ENCODE measurements at places on chromosomes 1 and 21. TPM values are rescaled to one million over a fixed set of nuclear protein-coding genes. Genes with fewer than 3 reads are reported as not detected.
A peak's percentile ranks its signal among the peaks of the same experiment; 100 is the strongest.

The ATP13A2 gene
- total RNA-seq, result 10.9 TPM

DNA sequence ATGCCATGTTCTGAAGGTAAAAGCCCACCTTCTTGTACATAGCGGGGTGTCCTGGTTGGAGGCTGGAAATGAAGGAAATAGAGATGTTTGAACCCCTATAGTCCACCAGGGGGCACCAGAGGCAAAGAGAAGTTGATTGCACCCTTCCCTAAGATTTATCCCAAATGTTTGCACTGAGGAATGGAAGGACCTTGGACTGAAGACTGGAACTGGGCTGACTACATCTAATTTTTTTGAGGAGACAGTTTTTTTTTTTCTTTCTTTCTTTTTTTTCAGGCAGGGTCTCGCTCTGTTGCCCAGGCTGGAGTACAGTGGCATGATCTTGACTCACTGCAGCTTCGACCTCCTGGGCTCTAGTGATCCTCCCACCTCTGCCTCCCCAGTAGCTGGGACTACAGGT is 55.3 kb upstream of the EIF4G3 start:
- DNase-seq, result peak; percentile 41

The ROR1 gene
- 10.8 TPM for total RNA-seq

The KCNK2 gene
- total RNA-seq, result 6.4 TPM

The OPTC gene
- not detected for total RNA-seq

DNA sequence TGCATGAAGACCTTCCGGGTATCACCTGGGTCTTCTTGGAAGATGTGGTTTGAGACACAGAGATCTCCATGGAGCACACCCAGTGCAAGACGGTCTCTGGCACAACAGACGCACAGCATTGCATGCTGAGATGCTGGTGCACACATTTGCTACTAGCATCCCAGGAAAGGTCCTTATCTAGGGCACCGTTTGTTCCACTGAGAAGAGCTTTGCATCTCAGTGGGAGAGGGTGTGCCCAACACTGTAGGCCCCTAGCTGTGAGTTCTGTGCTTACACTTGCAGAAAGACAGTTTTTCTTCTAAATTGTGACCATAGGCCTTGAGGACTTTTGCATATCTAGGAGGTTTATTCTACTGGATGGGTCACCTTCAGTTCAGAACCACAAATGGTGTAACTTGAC is 554.1 kb downstream of the MATN1 start:
- DNase-seq, result no peak

- DNase-seq, result no peak
These were observed 15.4 kb upstream of the FRRS1 start for GRCh38 chr1:99781798-99782197.

GRCh38 chr1:81681601-81682266 is 119.0 kb upstream of the ADGRL2 start:
- DNase-seq, result peak; percentile 73

DNA sequence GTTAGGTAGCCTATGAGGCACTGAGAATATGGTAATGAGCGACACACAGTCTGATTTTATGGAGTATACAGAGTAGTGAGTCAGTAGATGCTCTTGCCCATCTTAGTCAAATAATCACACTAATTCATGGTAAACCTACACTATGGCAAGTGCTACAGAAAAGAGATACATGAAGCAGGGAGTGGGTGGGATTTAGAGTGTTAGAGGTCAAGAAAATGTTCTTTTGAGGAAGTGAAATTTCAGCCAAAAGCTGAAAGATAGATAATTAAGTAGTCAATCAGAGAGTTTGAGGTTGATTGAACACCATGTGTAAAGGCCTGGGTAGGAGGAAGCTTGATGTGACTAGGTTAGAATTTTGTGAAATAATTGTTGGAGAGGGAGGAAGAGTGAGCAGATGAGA is 14.7 kb downstream of the MDM4 start:
- DNase-seq, result no peak

GRCh38 chr1:161158316-161159010 is 837 bp upstream of the USP21 start:
- no peak for DNase-seq

The OMA1 gene
- 47.1 TPM for total RNA-seq

DNA sequence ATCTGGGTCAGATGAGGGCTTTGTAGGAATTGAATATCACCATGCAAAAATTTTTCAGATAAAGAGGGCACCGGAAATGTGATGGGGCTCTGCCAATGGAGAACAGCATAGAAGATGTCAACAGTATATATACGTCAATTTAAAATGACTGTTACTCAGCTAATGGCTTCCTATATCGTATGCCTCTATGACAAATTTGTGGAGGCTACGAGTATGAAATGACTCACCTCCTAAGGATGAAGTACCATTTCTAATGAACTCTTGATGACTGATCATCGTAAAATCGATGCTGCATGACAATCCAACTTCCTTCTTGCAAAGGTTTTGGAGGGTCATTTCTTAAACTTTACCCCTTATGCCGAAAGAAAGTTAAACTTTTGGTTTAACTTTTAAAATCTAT is 450.3 kb upstream of the ZP4 start:
- peak; percentile 70 for DNase-seq

DNA sequence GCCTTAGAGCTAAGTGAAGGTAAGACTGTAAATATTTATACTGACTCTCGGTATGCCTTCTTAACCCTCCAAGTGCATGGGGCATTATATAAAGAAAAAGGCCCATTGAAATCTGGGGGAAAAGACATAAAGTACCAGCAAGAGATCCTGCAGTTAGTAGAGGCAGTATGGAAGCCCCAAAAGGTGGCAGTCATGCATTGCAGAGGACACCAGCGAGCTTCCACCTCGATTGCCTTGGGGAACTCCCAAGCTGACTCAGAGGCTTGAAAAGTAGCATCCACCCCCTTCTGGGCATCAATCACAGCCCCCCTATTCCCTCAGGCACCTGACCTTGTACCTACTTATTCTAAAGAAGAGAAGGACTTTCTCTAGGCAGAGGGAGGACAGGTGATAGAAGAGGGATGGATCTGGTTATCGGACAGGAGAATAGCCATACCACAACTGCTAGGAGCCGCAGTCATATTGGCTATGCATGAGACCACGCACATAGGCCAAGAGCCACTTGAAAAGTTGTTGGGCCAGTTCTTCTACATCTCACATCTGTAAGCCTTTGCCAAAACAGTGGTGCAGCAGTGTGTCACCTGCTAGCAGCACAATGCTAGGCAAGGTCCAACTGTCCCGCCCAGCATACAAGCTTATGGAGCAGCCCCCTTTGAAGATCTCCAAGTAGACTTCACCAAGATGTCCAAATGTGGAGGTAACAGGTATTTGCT is 19.4 kb downstream of the PLA2G2F start:
- no peak for DNase-seq

The C1orf87 gene
- under 0.01 TPM for total RNA-seq

DNA sequence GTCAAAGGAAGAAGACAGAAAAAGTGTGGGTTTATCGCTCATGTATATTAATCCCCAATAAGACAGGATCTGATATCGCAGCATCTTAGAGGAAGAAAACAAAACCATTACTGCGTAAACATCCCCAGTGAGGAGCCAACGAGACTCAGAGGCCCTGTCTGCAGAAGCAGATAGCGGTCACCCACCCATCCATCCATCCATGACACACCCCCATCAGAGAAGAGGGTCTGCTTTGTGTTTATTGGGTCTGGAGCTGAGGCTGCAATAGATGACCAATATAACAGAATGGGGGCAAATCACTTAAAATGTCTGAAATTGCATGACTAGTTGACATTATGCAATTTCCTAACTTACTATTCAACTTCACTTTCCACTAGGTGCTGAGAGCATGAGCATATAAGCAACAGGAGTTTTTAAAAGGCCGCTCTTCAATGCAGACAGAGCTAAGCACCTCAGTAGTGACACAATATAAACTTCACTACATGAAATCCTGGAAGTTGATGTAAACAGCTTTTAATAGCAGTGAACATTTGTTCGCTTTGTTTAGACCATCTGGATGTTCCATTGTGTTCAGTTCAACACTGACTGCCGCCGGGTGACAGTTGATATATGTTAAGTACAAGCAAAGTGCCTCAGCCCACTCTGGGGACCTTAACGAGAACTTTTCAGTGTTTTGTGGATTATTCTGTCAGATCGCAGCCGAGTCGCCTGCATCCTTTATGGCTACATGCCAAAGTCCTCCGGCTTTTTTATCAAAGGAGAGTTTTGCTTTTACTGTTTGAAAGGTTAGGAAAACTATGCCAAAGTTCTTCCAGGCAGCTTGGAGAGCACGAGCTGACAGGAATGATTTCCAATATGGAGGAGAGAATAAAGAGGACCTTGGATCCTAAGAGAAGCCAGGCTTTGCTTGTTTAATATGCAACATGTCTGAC is 167.5 kb downstream of the ZNF281 start:
- peak; percentile 54 for DNase-seq

DNA sequence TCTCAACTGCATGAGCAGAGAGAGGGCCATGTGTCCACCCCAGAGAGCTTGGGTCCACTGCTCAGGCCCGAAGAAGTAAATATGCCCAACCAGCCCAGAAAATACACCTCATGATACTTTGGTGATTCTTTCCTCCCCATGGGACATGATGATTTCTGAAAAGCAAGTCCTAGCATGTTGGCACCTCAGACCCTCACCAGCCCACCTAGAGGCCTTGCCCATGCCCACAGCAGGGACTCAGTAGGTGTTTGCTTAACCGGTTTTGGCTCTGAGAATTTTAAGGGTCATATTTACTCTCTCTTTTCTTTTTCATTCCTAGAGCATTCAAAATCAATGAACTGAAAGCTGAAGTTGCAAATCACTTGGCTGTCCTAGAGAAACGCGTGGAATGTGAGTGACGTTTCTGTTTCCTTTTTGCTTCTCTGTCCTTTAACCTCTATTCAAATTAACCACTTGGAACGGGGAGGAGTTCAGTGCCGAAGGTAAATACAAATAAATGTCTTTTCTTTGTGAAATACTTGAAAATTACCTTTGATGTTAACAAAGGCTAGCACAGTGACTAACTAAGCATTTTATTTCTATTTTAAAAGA is 79.7 kb downstream of the PDE9A start:
- DNase-seq, result peak; percentile 18

GRCh38 chr21:31211836-31212235 is 132.2 kb downstream of the TIAM1 start:
- DNase-seq, result no peak

GRCh38 chr1:206684478-206685333 is at the start of gene MAPKAPK2:
Gene MAPKAPK2, plus strand, starts transcription at chr1:206684905. Its CDS starts 325 bp downstream, at chr1:206685230.
- peak; percentile 55 for DNase-seq

GRCh38 chr1:155932081-155932480 is 2.1 kb downstream of the KHDC4 start:
- DNase-seq, result no peak

The KLF17 gene
- 0.50 TPM for total RNA-seq

The KLHDC8A gene
- not detected for total RNA-seq

Measured in fibroblast of lung (primary cell).